ENCODE measurements at places on chromosomes 6 and 20. TPM values are rescaled to one million over a fixed set of nuclear protein-coding genes. Genes with fewer than 3 reads are reported as not detected.

Gene RPRD1B
- 29.7 TPM for total RNA-seq

Gene SYCP2
- 0.88 TPM for total RNA-seq

Gene OR12D3
- total RNA-seq: not detected

Gene EPHA7
- total RNA-seq: 22.7 TPM

Gene PGC
- total RNA-seq: 56.6 TPM

Gene BCAS4
- 6.3 TPM for total RNA-seq

Gene HLA-DPA1
- total RNA-seq: 2.6 TPM

Gene VSTM2L
- 11.6 TPM for total RNA-seq

Gene BTNL2
- not detected for total RNA-seq

Gene PTCRA
- not detected for total RNA-seq

Gene IRF4
- not detected for total RNA-seq

Gene CCN2
- 75.5 TPM for total RNA-seq

Gene BPIFB4
- total RNA-seq: not detected

Gene GID8
- total RNA-seq: 55.8 TPM

Gene OPRL1
- total RNA-seq: 0.50 TPM

Gene RIMS4
- 3.6 TPM for total RNA-seq

Gene SYNDIG1
- 4.1 TPM for total RNA-seq

Gene BMP2
- 17.9 TPM for total RNA-seq

Gene WFDC6
- total RNA-seq: not detected

Gene ENPP1
- 12.9 TPM for total RNA-seq

Gene IL22RA2
- total RNA-seq: not detected

Gene KCNQ5
- 1.7 TPM for total RNA-seq

Gene CEP43
- 35.3 TPM for total RNA-seq

Gene C20orf202
- 0.24 TPM for total RNA-seq

Gene COL11A2
- total RNA-seq: 11.9 TPM

Gene BANF2
- total RNA-seq: not detected

All from type B pancreatic cell (in vitro differentiated cells).